ENCODE measurements at places on chromosomes 1 and 21.

DNA sequence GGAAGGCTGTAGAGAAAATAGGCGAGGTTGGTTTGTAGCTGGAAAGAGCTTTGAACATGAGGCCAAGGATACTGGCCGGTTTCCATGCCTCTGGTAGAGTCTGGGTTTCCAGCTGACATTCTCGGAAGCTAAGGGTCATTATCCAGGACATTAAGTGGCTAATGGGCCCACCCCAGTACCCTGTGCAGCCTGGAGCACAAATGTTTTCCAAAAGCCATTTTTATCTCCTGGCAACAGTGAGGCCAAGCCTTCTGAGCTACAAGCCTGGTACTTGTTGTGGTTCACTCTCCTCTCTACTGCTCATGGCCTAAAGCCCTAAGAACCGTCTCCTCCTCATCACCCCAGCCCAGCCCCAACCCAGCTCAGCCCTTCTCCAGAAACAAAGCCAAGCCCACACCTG lies 122.9 kb downstream of the DMRTA2 start:
- no peak for DNase-seq

GRCh38 chr1:15453734-15454133 lies 2.8 kb upstream of the CELA2A start:
- DNase-seq, result no peak

DNA sequence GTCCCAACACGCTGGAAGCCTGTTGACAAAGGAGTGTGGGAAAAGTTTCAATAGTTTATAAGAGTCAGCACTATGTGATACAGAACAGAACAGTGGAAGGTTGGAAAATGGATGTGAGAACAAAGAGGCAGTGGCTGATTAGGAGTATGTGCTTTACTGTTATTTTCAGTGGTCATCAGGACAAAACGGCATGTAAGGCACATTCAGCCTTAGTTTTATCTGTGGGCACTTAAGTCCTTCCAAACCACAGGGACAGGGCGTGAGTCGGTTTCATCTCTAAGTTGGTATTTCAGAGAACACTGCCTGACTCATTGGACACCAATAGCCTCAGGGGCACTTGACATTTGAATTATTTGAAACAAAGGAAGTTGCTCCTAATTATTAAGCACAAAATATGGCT lies 306.9 kb downstream of the ASTN1 start:
- no peak for DNase-seq

DNA sequence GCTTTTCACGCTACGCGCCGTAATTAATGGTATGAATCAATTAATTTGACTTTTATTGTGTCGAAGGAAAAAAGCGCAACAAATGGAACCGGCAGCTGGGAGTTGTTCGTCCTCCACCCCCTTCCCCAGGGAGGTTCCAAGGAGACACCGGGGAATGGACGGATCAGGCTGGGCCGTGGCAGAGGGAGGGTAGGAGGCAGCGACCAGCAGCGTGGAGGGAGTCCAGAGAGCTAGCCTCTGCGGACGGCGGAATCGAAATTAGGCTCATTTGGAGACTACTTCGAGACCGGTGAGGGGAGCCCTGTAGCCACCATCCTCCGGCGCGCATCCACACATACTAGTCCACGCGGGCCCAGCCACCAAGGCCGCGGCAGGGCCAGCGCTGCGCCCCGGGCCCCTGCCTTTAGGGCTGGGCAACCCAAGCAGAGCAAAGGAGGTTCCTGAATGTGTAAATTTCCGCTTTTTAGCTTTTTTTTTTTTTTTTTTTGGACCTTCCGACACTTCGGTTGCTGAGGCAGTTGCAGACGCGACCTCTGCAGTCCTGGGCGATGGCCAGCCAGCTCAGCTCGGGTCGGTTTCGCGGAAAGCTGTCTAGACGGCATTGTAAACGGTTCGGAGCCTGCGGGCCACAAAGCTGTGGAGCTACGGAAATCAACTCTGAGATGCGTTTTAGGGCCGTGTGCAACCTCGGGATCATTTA lies 2.2 kb upstream of the FOXD3 start:
- no peak for DNase-seq

GRCh38 chr1:226778657-226779058 lies 39.6 kb upstream of the ITPKB start:
- DNase-seq, result no peak

DNA sequence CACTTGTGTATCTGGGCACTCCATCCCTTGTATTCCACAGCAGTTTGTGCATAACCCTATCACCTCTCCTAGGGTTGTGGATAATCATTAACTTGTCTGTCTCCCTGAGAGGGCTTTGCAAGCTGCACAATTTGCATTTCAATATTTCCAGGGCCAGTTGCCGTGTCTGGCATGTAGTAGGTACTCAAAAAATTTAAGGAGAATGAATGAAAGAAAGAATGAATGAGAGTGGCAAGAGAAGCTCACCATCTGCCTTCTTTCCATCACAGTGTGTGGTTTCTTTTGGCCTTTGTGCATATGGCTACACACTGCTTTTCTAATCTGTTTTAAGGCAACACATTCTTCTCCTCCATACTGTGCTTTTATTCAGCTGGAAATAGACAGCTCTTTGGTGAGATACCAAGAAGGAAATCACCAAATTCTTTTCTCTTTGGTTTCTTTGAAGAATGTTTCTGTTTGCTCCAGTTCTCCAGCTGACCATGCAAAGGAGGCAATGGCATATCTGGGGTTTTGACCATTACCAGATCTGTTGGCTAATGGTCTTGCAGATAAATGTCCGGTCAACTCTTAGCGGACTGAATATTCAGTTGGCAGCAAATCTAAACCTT lies 49.4 kb downstream of the NGF start:
- no peak for DNase-seq

Measured in CD4-positive, alpha-beta T cell treated with Interleukin-12 subunit alpha and Interleukin-12 subunit beta, for 1 hour (primary cell).